ENCODE measurements at places on chromosomes 7 and 10.

- no peak for DNase-seq
Measured at GRCh38 chr10:100886963-100887362, 25.8 kb upstream of the SLF2 start.

DNA sequence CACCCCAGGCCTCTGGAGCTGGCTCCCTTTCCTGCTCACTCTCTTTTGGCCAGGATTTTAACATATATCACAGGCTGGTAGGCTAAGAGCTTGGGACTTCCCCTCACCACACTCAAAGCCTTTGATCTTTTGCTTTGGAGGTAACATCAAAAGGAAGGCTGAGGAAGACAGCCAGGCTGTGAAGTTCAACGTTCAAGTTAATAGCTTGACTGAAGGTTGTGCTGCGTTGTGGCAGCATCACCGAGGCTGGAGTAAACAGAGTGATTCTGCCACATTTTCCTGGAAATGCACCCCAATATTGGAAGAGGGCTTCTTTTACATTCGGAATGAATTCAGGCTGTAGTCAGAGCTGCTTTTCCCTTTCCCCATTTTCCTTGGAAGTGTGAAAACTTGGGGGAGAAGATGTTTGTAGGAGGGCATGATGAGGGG is 57.3 kb downstream of the TCF7L2 start:
- no peak for DNase-seq

DNA sequence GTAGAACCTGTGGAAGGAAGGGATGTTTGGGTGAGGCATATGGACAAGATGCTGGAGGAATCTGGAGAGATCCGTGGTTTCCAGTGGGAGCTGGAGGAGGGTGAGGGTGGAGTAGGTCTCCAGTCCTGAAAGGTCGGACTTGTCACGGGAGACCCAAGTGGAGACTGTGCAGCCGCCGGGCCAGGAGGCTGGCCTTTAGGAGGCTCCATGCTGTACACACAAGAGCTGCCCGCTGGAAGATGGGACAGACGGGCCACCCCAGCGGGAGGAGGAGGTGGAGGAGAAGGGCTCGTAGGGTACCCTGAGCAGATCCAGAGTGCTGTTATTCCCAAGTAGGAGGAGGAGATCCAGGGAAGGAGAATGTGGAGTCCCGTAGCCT is 106.7 kb downstream of the NKX6-2 start:
- no peak for DNase-seq

DNA sequence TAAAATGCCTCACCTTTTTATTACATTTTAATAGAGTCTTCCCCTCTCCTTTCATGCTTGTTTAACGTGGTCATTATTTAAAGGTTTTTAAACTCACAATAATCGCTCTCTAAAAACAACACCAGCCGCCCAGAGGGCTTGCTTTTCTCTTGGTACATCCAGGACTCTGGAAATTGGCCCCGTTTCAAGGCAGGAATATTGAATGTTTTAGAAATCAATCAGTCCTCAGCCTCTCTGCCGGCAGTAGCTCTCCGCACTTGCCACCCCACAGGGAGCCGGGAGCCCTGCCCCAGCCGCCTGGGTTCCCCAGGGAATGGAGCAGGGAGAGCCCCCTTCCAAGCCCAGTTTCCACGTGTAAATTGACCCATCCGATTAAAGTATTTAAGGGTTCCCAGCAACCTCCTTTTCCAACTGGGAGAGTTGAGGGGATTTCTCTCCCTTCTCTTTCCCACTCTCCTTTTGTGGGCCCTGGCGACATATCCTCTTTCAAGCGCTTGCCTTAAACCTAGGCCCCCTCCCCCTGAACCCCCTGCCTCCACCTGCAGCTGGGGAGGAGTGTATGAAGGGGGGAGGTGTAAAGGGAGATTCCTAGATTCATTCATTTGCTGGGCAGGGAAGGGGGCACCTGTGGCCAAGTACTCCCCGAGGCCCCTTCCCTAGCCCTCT is 1.9 kb downstream of the FGF8 start:
- DNase-seq = no peak

- peak; percentile 19 for DNase-seq
Measured at GRCh38 chr7:139618482-139619366, 95.2 kb downstream of the CLEC2L start.
